ENCODE measurements at places on chromosomes 7 and 10. TPM values are rescaled to one million over a fixed set of nuclear protein-coding genes. Genes with fewer than 3 reads are reported as not detected.

- no peak for DNase-seq
These were observed 130.0 kb downstream of the ICA1 start for GRCh38 chr7:8131694-8132605.

GRCh38 chr10:14859775-14860174 lies 18.9 kb upstream of the SUV39H2 start:
- no peak for DNase-seq

- DNase-seq = no peak
These were observed 36.1 kb downstream of the GRK5 start for GRCh38 chr10:119243488-119243887.

DNA sequence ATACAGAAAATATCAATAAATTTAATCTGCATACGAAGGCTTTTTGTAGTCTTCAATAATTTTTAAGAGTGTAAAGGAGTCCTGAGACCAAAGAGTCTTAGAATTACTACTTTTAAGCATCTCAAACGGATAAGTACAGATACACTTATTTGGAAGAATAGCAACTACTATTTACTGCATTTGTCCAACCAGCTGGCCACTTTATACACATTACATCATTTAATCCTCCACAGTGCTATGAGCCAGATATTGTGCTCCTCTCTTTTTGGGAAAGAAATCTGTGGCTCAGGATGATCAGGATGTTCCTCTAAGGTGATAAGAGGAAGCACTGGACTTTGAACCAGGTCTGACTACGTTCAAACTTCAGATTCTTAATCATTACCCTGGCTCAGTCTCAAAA lies 588.6 kb upstream of the LRRTM3 start:
- no peak for DNase-seq

- DNase-seq = no peak
These were observed 117.2 kb downstream of the PTPN20 start for GRCh38 chr10:47028466-47028865.

- DNase-seq = no peak
These were observed 20.5 kb downstream of the GRID1 start for GRCh38 chr10:86345859-86346798.

DNA sequence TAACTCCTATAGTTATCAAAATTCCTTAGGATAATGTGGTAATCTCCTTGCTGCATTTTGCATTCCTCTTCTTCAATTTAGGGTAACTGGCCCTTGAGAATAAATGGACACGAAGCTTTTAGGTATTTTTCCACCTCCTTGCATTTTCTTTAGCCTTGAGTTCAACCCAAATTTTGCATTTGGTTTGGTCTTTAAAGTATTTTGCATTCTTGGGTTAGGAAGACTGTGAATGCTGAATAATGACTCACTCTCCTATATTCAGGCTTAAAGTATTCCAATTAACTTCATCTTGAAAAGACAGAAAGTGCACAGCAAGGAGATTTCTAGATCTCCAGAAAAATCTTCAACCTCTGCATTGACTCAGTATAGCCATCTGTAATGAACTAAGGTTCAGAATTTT lies 47.3 kb downstream of the TFPI2 start:
- DNase-seq = no peak

DNA sequence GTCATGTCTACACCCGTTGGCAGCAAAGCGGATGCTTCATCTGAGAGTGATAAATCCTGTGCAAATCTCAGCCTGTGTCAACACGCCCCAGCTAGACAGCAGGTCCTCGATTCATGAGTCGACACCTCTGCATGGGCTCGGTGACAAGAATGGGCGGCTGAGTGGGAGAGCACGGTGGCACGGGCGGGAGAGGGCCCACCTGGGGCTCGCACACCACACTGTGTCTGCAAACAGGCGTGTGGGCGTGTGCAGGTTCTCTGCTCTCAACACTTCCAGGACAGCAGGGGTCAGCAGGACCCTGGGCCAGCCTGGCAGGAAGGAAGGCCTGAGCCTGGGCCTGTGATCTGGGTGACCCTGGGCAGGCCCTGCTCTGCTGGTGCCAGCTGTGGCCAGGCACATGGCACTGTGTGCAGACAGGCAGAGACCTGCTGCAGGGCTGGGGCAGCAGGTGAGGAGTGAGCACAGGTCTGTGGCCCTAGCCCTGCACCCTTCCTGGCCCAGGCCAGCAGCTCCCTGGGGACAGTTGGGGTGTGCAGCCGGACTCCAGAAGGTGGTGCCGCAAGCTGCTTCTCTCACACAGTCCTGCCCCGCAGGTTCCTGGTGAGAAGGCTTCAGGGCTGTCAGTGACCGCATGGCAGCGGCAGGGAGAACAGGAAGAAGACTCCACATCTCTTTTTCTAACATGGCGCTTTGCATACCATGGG lies 216.4 kb downstream of the ELFN1 start:
- no peak for DNase-seq

GRCh38 chr10:108130575-108130974 lies 966.1 kb upstream of the SORCS1 start:
- no peak for DNase-seq

DNA sequence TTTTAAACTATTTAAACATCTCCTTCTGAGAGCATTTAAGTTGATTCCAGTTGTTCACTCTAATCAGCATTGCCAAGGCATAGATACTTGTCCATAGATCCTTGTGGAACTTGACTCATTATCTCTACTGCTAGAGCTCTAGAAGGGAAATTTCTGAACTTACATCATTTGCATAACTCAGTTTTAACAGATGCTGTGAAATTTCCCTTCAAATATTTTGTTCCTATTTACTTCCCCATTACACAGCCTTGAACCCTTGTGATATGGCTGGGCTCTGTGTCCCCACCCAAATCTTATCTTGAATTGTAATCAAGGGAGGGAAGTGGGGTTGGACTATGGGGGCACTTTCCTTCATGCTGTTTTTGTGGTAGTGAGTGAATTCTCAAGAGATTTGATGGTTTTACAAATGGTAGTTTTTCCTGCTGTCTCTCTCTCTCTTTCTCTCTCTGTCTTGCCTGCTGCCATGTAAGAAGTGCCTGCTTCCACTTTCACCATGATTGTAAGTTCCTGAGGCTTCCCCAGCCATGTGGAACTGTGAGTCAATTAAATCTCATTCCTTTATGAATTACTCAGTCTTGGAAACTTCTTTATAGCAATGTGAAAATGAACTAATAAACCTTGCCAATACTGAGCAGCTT lies 25.4 kb downstream of the INSIG1 start:
- DNase-seq = no peak

DNA sequence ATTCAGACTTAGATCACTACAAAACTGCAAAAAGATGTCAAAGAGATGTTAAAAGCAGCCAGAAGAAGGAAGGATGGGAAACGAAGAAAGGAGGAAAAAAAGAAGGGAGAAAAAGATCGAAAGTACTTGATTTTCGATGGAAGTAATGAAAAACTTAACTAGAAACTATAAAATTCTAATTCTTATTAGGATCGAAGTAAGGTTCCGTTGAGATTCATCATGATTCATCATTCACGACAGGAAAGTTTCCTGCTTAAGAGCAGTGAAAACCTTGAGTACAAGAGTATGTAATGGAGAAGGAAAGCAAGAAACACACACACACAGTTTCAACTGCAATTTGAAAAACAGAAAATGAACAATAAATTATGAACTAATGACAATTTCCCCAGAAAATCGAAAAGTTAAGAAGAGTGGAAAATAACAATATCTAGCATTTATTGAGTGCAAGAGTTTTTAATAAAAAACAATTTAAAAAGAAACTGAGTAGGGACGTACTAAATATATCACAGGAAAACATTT lies 1.1 kb upstream of the ING3 start:
- no peak for DNase-seq

DNA sequence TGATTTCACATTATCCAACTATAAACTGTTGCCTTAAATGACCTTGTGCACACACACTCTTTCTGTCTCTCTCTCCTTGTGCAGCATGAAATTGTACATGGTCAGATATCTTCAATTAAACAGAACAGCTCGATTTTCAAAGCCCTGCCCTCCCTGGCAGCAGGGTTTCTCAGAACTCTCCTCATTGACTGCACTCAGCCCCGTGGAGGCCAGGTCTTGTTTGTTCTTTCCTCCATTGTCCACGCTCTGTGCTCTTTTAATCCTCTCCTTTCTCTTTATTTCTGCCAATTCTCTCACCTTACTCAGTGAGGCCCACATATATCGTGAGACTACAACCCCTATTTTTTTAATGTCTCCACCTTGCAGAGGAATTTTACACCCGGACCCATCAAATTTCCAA lies 175.9 kb upstream of the STK17A start:
- DNase-seq = no peak

DNA sequence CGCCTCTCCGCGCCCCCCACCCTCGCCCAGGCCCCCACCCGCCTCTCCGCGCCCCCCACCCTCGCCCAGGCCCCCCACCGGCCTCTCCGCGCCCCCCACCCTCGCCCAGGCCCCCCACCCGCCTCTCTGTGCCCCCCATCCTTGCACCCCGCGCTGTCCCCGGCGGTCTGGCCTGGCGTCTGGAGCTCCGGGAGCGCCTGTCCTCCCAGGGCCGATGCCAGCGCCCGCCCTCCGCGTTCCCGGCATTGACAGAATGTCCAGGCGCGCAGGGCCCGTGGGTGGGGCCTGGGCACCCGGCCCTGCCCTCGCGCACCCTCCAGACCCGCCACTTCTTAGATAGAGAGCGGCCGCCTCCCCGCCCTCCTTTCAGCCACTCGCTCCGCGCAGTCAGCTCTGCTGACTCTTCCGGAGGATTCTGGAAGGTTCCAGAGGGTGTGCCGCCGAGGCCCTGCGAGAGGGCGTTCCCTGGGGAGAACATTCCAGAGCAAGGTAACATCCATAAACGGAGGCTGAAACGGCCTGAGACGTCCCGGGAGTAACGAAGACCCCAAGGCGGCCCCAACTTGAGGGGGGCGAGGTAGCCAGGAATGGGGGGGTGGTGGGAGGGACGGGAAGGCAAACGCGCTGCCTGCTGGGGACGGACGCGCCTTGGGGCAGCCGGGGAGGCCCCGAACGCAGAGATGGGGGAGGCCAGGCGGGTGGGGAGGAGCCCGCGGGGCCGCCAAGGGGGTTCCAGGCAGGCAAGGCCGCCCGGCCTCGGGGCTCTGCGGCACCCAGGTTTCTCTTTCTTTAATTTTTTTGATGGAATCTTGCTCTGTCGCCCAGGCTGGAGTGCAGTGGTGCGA lies 117.8 kb downstream of the DYNC2I1 start:
- peak; percentile 31 for DNase-seq

Gene CDHR3
- 10.6 TPM for total RNA-seq

Gene HOXA4
- 0.31 TPM for total RNA-seq

Gene CRHR2
- total RNA-seq = 0.38 TPM

Gene FRMD4A
- 68.9 TPM for total RNA-seq

Gene PRPS1L1
- total RNA-seq = not detected

Gene ANXA7
- 92.6 TPM for total RNA-seq

Gene UPK3BL2
- total RNA-seq = 9.3 TPM

Gene ATRNL1
- 32.5 TPM for total RNA-seq
